ENCODE measurements at places on chromosomes 3 and 15.
A peak's percentile ranks its signal among the peaks of the same experiment; 100 is the strongest.

- DNase-seq, result peak; percentile 26
Observed at GRCh38 chr3:24963762-24964625, 464.1 kb upstream of the RARB start.

DNA sequence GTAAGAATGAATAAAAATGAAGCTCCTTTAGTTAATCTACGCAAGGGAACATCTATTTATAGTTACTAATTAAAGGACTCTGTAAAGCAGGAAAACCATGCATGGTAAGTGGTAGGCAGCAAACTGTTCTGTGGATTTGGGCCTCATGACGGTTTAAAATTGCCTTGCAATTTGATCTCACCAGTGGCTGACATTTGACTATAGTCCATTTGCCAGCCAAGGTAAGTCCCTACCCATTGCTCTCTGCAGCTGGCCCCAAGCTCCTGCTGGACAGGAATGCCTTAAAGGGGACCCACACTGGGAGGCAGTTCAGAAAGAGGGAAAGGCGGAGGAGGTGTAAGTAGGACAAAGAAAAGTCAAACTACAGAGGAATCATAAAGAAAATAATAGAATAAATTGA lies 203.3 kb downstream of the PLCL2 start:
- no peak for DNase-seq

DNA sequence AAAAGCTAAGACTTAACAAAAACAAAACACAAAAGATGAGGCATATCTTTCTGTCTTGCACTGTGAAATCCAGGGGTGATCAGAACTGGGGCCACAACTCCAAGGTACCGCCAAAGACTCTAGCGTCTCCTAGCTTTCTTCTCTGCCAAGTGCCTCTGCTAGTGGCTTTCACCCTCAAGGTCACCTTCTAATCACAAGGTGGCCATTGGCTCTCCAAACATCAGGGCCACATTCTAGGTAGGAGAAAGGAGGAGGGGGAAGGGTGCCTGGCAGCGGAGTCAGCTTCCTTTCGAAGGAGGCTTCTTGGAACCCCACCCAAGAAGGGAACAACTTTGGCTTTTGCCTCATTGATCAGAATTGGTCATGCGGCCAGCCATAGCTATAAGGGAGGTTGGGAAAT lies 168.8 kb upstream of the SMAD3 start:
- DNase-seq, result no peak

- DNase-seq, result no peak
Observed at GRCh38 chr15:63189941-63190768, 749 bp downstream of the RAB8B start.

- no peak for DNase-seq
Observed at GRCh38 chr15:36791844-36792571, 212.6 kb downstream of the CDIN1 start.

DNA sequence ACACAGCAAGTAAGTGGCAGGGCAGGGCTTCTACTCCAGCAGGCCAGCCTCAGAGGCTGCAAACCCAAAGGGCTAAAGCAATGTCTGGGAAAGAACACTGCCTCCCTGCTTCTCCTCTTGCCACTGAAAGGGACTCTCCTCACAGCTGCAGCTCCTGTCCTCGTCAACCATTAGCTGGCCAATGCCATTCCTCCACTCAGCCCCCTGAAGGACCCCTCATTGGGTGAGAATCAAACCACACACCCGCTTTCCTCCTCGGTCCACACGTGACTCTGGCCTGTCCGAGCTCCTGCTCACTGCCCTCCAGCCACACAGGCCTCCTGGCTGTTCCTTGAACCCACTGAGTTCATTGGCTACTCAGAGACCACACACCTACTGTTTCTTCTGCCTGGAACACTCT lies 253.7 kb upstream of the TLE3 start:
- no peak for DNase-seq

GRCh38 chr3:15796771-15797641 lies 773 bp downstream of the ANKRD28 start:
- DNase-seq, result peak; percentile 71

GRCh38 chr3:101942356-101942755 lies 93.0 kb downstream of the NFKBIZ start:
- DNase-seq, result no peak

GRCh38 chr3:193865339-193865738 lies 270.6 kb upstream of the HES1 start:
- no peak for DNase-seq

- no peak for DNase-seq
Observed at GRCh38 chr3:135982922-135983581, 17.5 kb downstream of the PPP2R3A start.

DNA sequence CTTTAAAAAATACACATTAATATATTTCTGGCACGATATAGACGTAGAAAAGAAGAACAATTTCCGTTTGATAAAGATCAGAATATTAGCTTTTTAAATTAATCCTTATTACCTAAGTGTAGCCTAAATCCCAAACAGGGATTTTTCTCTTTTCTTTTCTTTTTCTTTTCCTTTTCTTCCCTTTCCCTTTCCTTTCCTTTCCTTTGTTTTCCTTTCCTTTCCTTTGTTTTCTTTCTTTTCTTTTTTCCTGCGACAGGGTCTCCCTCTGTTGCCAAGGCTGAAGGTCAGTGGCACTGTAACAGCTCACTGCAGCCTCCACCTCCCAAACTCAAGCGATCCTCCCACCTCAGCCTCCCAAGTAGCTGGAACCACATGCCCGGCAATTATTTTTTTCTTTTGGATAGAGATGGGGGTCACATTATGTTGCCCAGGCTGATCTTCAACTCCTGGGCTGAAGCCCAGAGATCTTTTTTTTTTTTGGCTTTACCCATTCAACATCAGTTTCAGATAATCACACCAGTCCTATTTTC lies 1.8 kb upstream of the USF3 start:
- DNase-seq, result no peak

GRCh38 chr3:29426302-29427226 lies 145.7 kb downstream of the RBMS3 start:
- no peak for DNase-seq

GRCh38 chr3:43030162-43030935 lies 51.2 kb downstream of the GASK1A start:
- DNase-seq, result no peak

- no peak for DNase-seq
Observed at GRCh38 chr3:197480320-197480719, 75.4 kb downstream of the BDH1 start.

All from fibroblast of the conjunctiva (primary cell).